Stimulated activated CD8-positive, alpha-beta memory T cell treated with anti-CD3 and anti-CD28 coated beads, Interleukin-2, amount 100 ng/mL, for 1 hour (primary cell): ENCODE measurements at places on chromosomes 4 and X.

- DNase-seq, result no peak
Measured at GRCh38 chr4:88002786-88003185, 4.6 kb upstream of the PKD2 start.

DNA sequence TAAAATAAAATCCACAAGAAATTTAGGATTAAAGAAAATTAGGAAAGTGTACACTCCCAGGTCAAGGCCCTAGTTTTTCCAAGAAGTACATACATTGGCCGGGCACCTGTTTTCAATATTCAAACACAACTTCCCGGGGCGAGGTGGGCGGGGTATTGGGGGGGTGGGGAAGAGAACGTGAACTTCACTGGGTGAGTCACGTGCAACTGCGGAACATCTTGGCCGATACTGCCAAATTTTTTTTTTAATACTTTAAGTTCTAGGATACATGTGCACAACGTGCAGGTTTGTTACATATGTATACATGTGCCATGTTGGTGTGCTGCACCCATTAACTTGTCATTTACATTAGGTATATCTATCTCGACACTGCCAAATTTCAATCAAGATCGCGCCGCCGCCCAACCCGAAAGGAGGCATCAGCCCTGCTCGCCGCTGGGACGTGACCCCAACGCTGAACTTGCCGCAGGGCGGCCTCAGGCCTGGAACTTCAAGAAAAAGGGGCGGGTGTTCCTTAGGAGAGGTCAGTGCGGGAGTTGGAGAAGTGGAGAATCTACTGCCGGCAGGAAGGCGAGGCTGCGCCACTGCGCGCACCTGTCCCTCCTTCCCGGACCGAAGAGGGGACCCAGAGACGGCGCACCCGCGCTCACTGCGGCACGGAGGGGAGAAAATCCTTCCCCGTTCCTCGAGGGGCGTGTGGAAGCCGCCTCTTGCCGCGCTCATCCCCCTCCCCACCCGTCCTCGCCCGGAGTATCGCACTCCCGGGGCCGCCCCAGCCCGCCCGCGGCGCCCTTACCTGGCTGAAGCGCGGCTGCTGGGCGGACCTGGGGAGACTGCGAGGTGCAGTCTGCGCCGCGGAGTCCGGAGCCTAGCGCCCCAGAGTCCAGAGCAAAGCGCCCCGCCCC is at the start of gene TEC:
Gene TEC, minus strand, starts transcription at position 883 of the 905 bp plus-strand sequence. CDS start 41,224 bp downstream, outside the sequence.
- DNase-seq, result no peak

GRCh38 chr4:119628281-119629141 is at the start of gene PDE5A:
TSS of gene PDE5A (minus strand) at chr4:119628804. CDS start at chr4:119628671, 133 bp downstream.
- DNase-seq, result peak; percentile 57

- no peak for DNase-seq
Measured at GRCh38 chr4:108651014-108651791, 804 bp downstream of the OSTC start.

DNA sequence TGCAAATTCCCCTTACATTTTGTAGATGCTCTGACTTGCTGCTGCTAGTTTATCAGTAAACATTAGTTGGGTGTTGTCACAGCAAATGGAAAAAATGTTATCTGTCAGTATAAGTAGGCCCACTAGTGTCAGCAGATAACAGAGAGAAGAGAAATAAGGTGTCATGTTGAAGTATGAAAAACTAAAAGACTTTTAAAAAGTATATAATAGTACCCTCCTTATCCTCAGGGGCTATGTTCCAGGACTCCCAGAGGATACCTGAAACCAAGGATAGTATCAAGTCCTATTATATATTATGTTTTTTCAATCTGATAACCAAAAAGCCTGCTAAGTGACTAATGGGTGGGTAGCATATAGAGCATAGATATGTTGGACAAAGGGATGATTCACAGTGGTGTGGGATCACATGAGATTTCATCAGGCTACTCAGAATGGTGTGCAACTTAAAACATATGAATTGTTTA is 11.6 kb upstream of the BMP2K start:
- DNase-seq, result no peak

DNA sequence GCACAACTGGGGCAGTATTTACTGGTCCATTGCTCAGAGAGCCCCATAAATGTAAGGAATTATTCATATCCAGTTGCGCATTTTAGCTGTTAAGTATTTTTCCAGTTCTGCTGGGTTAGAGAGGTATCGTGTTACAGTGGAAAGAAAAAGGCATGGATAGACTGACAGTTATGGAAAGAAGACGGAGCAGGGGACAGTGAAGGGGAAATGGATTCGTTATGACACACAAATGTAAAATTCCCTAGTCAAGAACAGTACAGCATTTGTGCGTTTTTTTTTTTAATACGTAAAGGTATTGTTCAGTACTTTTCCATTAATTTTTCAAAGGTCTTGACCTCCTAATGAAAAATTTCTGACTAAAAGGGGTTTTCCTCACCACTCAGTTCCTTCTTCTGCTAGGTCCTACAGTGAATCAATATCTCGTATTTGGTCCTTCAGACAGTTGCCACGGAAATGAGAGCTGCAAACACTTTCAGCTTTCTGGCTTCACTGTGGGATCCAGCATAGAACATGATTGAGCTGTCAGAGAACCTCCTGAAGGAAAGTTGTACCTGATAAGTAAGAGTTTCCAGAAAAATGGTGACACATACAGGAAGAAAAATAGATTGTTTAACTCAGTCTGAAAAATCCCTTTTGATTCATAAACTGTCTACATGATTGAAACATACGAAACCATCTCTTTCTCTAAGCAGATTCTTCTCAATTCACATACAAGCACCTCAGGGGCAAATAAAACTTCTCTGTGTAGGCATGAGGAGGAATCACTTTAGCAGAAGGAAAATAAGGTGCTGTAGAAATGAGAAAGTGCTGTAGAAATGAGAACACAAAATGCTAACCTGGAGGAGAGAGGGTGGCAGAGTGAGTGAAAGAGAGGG is 21.8 kb upstream of the BBS12 start:
- no peak for DNase-seq

GRCh38 chr4:128371001-128371777 is 83.6 kb upstream of the PGRMC2 start:
- DNase-seq, result no peak

DNA sequence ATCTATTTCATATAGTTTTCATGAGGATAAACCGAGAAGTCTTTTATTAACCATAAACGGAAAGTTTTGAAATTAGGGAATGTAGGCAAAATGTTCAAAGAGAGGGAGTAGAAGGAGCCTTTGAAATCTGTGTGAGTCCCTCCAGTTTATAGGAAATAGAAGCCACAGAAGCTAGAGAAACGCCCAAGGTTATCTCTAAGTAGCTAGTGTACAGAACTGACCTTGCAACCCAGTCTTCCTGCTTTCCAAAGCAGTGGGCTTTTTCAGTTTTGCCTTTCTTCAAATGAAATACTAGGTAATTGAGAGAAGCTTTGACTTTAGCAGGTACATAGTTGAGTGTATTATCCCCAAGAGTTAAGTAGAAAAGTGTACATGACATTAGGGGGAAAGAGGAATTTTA is 39.4 kb downstream of the STIM2 start:
- no peak for DNase-seq

DNA sequence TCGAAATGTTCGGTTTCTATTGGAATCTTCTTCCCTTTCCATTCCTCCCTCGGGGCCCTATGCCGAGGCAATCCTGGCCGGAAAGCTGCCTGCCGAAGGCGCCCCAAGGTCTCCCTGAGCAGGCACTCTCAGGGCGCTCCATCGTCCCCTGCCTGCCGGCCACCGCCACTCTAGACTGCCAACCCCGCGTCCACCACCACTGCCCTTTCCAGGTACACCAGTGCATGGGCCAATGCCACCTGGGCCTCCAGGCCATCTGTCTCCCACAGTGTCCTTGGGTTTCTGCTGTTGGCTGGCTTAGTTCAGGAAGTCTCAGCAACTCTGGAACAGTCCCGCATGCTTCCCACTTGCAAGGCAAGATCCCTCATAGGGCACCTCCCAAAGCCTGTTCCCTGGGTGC is 14.6 kb downstream of the CTAG1A start:
- no peak for DNase-seq

DNA sequence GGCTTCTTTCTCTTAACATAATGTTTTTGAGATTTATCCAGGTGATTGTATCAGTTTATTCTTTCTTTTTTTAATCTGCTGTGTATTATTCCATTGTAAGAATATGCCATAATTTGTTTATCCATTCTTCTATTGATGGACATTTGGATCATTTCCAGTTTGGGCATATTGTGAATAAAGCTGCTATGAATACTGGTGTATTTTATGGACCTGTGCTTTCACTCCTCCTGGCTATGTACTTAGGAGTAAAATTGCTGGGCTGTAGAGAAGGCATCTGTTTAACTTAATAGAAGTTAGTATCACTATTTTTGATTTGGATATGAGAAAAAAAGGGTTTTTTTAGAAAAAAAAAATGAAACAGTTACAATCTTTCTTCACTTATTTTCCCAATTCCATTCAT is 50.0 kb upstream of the FAM9C start:
- DNase-seq, result no peak

DNA sequence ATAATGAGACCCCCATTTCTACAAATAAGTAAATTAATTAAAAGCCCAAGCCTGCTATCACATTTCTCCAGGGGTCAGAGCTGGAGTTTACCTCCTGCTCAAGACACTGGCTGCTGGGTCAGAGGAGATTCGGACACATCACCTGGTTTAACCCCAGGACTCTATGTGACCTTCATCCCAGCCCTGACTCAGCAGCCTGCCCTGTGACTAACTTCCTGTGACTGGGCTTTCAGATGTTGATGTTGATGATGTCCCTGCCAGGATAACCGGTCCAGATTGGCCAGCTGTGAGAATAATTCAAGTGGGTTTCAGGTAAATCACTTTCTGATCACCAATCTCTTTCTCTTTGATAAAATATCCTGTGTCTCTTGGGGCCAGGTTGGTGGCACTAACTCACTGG is 102.4 kb upstream of the MAML3 start:
- no peak for DNase-seq

- no peak for DNase-seq
Measured at GRCh38 chr4:107714256-107714655, 5.8 kb downstream of the PAPSS1 start.

DNA sequence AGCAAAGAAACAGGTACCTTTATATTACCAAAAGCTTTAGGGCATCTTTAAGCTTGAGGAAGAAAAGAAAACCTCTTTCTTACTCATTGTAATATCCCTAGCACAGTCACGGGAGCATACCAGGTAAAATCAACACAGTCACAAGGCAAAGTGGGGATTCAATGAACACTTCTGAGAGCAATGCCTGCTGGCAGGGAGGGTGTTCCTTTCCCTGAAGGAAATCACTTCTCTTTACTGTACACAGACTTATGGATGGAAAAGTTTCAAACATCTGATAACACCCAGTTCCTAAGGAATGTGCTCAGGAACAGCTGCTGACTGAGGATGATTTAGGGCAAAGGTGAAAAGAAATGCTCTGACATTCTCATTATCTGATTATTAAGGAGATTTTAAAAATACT is 94.8 kb downstream of the MAML3 start:
- DNase-seq, result no peak

DNA sequence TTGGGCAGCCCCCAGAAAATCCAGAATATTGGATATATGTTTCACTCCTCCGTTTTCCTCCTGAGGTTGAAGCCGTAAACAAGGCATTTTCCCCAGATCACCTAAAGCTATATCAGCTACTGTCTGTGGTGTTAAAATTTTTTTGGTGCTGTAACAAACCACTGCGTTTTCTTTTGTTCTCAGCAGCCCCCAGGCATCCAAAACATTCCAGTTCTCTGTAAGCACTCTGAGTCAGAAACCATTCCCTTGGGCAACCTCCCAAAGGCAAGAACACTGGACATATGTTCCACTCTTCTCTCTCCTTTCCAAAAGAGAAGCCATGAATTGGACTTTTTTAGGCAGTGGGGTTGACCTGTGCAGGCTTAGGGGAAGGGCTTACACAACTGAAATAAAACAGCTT is 310.9 kb downstream of the MID1IP1 start:
- DNase-seq, result no peak

- no peak for DNase-seq
Measured at GRCh38 chrX:136608295-136608933, 39.5 kb upstream of the CD40LG start.

GRCh38 chrX:111567542-111568255 is 56.3 kb downstream of the SERTM2 start:
- no peak for DNase-seq

DNA sequence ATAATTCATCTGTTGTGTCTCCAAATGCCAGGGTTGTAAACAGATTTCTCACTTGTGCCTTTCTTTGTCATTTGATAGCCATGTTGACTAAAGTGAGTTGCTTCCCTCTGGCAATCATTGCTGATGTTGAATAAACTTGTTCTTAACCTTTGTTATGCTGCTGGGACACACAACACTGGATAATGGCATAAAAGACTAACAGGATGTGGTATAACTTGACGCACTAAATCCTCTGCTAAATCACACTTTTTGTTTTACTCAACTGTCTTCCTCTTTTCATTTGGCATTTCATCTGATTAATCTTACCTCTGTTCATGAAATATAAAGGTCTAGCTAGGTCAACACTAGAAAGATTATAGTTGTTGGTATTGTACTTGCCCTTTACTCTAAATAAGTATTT is 17.6 kb upstream of the CXCL5 start:
- no peak for DNase-seq

DNA sequence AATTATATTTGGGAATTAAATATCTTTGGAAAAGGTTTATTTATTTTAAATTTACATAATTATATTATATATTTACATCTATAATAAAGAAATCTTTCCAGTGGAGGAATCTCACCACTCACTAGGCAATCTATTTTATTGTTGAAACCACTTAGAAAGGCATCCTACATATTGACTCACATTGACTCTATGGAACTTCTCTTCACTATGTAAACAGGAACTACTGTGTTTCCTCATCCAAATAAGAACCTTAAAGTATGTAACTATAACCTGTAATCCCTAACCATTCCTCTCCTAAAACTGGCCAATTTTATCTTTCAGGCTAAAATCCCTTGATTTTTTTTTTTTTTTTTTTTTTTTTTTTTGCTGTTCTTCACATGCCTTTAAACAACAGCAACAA is 268.7 kb downstream of the MAPK10 start:
- no peak for DNase-seq

DNA sequence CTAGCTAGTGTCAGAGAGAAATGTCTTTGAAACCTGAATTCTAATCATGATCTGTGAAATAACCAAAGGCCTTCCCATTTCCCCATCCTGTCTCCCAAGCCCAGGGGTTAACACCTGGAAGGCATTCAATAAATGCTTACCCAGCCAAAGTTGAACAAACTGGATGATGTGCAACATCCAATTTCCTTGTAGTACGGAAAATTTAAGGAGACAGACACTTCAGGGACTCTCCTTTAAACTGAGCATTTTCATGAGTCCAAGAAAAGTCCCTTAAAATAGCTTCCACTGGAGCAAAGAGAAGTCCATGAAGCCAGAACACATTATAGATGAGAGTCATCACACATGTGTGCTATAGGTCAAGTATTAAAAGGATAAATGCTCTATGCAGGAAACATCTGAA is 271.2 kb downstream of the RAB28 start:
- DNase-seq, result no peak

- DNase-seq, result no peak
Measured at GRCh38 chr4:87251106-87251505, 30.7 kb upstream of the KLHL8 start.

DNA sequence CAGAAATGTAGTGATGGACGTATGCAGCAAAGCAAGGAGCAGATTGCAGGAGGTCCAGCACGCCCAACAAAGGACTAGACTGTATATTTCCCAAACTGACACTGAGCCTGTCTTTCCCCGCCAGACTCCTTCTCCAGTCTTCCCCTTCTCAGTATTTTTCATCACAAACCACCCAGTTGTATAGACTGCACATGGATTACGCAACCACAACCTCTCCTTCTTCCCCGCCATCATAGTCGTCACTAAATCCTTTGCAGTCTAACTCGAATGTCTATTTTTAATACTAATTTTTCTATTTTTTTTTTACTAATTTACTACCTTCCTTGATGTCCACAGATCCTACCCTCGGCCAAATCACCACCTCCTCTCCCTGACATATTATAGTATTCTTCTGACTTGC is 105.4 kb downstream of the MTNR1A start:
- no peak for DNase-seq
